ENCODE measurements at places on chromosomes 5 and 9.

DNA sequence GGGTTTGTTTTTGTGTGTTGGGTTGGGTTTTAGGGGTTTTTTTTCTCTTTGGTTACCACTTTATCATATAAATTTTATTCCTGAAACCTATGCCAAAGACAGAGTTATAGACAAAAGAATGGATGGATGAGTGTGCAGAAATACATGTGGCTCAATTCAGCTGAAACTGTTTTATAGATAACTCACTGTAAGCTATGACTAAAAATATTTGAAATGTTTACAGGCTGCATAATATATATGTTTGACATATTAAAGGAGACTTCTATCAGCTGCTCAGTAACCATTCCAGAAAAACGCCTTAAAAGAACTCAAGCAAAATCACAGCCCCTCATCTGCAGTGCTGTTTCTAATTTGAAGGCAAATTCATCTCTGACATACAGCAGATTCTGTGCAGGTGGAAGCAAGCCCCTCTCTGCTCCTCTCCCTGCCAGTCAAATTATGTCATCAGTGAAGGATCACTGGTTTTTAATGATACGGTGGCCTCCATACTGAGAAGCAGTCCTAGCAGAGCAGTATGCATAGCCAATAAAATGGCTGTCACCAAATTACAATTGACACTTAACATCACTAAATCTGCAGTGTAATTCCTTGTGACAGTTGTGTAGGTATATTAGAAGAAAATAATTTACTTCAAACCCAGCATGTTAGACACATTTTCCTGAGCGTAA is 301.6 kb downstream of the NR2F1-AS1 start:
- no peak for DNase-seq

DNA sequence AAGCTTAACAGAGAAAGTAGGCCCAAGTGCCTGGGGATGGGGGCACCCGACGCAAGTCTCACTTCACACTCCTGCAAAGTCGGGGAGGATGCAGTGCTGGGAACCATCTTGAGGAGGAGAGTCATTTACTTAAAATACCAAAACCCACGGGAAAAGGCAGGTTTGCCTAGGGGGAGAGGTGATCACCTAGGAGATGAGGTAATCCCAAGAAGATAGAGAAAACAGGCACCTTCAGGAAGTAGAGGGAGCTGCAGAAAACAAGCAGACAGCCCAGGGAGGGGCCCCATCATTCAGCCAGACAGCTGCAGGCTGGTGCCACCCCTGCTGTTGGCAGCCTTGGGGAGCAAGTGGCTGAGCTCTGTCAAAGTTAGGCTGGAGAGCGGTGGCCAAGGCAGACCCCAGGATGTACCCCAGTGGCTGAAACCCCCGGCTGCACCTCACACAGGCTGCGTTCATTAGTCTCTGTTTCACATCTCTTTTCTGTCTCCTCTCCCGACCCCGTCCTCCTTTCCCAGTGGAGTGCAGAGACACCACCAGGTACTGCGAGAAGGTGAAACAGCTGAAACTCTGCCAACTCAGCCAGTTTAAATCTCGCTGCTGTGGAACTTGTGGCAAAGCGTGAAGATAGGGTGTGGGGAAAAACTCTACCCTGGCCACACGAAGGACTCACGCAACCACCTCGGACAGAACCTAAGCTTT is 124.9 kb downstream of the SAXO1 start:
- DNase-seq, result no peak

DNA sequence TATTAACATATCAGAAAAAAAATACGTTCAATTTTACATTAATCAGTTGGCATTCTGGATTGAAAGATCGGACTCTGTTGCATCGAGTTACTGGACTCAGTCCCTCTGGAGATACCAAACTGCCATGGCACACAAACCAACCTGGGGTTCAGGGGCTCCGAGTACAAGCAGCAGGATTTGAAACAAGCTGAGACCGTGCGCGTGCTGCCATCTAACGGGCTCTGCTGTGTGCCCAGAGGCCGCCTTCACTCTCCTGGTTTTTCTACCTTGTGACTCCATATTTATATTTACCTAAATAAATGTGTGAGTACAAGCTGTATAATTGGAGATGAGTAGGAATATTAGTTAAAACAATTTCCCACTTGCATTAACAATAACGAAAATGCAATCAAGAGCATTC is 48.2 kb downstream of the ANXA1 start:
- no peak for DNase-seq

GRCh38 chr9:126497660-126498275 is 116.0 kb upstream of the LMX1B start:
- no peak for DNase-seq

GRCh38 chr9:87812375-87813118 is 70.1 kb upstream of the SPATA31E1 start:
- peak; percentile 34 for DNase-seq

DNA sequence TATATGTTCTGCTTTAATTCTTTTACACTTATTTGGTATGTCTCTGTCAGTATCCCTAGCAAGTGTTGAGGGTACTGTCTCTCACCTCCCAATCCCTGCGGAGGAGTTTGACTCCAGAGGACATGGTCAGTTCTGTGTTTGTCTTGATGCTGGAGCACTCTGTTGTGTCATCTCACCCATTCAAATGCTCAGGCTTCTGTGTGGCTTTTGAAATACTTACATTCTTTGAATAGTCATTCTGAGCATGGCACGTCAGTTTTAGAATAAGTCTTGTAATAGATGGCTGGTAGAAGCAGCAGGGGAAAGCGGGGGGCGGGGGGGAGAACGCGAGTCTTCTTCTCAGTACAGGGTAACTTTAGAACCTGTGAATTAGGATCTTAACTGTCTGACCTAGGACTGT is 12.3 kb downstream of the MAST4 start:
- DNase-seq, result no peak

DNA sequence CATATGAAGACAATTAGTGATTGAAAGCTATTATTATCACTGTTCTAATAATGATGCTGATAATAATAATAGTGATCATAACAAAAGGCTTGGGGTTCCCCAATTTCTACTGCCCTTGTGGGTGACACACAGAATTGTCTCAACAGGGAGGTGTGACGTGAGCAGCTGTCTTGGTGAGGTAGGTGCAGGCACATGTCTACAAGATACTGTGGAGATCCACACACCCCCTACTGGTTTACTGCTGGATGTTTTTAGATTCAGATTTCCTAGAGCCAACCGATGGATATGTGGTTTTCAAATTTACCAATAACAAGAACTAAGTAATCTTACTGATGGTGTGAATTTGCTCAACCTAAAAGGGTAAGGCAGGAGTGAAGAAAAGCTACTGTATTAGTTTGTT is 139.0 kb downstream of the TARS1 start:
- no peak for DNase-seq

DNA sequence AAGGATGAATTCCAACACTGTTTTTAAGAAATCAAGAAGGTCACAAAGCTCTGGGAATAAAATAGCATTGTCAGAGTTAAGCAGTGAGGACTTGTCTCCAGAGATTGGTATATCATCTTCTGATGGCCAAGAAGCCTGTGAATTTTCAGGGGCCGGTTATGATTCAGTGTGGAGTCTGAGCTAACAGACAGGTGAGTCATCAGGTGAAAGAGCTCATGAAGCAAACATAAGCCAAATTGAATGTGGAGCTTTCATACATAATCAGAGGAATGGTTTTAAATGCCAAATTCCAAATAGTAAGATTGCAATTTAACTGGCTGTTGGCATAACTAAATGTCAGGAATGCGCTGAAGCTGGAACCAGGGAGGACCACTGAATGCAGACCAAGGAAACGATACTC is 494.2 kb downstream of the MTRR start:
- DNase-seq, result no peak

- DNase-seq, result no peak
Measured at GRCh38 chr5:82054004-82054710, 82.3 kb downstream of the ATG10 start.

- DNase-seq, result peak; percentile 35
Measured at GRCh38 chr9:34413231-34413852, 36.6 kb upstream of the MYORG start.

GRCh38 chr9:124454791-124455443 is 4.7 kb downstream of the ADGRD2 start:
- DNase-seq, result no peak
